CD4-positive, alpha-beta memory T cell (primary cell): ENCODE measurements at places on chromosomes 7 and 10.

- DNase-seq = no peak
Measured at GRCh38 chr7:47093320-47094234, 488.3 kb downstream of the TNS3 start.

DNA sequence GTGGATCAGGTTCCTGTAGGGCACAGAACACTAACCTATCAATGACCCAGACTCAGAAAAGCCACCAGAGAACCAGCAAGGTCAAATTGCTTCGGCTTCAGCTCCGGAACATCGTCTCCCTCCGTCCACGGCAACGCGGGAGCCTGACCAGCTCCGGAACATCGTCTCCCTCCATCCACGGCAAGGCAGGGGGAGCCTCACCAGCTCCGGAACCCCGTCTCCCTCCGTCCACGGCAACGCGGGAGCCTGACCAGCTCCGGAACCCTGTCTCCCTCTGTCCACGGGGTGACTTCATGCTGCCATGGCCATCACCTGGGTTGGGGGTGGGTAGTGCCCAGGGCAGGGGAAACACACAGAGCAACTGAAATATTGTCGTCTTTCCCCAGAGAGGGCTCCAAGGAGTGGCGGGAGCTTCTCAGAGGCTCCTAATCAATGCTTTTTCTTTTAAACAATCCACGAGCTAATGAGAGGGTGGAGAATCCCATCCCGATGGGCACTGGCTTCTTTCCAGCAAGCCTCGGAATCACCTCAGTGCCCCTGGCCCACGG lies 403.5 kb downstream of the DNAJB6 start:
- no peak for DNase-seq

- DNase-seq = no peak
Measured at GRCh38 chr10:73857446-73857845, 16.9 kb downstream of the CAMK2G start.

GRCh38 chr7:46515844-46516590 lies 594.9 kb upstream of the IGFBP3 start:
- no peak for DNase-seq

DNA sequence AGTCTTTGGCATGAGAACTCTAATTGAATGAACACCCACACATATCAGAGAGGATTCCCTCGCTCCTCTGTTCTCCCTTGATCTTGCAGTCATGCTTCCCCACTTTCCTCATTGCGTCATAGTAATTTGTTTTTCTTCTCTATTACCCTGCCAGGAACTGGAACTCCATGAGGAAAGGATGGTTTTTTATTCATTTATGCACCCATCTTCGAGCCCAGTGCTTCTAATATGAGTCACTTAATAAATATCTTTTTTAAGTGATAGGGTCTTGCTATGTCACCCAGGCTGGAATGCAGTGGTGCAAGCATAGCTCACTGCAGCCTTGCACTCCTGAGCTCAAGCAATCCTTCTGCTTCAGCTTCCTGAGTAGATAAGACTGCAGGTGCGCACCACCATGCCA lies 83.5 kb downstream of the OTUD1 start:
- DNase-seq = no peak

- no peak for DNase-seq
Measured at GRCh38 chr7:128152721-128153120, 88.4 kb upstream of the LEP start.

GRCh38 chr10:17001961-17002749 lies 127.5 kb downstream of the CUBN start:
- DNase-seq = peak; percentile 65

DNA sequence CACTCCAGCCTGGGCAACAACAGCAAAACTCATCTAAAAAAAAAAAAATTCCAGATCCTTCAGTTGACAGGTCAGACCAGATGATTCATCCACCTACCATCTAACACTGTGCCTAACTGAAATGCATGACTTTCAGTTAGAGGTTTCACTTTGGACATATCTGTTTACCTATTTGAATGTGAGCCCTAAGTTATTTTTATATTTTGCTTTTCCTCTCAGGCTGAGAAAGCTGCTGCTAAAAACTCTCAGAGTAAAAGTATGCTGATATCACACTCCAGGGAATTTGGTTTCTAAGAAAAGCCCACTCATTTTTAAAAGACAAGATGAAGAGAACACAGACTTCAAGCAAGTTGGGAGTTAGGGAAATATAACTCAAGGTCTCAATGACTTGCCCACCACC lies 126.0 kb downstream of the SGMS1 start:
- DNase-seq = no peak

DNA sequence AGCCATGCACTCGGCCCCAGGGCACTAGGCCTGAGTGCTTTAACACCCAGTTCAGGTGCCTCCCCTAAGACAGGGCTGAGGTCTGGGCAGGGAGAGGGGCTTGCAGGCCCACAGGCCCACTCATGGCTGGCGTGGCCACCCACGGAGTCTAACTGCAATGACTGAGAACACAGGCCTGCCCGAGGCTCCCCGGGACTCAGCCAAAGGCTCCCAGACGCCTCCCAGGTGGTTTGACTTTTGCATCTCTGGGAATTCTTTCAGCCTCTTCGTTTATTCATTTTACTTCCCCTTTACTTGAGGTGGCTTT lies 37.3 kb downstream of the PTPRN2 start:
- DNase-seq = no peak

- DNase-seq = no peak
Measured at GRCh38 chr7:15778191-15778590, 91.7 kb upstream of the MEOX2 start.

DNA sequence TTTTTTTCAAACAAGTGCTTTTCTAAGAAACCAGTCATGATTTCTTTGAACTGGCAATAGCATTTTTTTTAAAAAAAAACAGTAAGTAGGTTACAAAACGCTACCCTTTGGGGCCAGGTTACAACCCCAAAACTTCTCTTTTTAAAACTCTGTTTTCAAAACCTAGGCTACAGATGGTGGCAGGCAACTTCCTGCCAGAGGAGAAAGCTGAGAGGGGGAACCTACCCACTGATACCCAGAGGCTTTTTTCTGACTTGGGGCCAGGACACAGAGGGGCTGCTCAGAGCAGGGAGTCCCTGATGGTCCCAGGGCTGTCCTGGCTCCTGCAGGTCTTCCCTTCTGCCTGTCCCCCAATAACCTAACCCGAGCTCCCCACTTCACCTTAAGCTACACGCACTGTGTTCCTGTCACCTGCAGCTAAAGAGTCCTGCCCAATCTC lies 6.9 kb downstream of the STN1 start:
- peak; percentile 86 for DNase-seq

DNA sequence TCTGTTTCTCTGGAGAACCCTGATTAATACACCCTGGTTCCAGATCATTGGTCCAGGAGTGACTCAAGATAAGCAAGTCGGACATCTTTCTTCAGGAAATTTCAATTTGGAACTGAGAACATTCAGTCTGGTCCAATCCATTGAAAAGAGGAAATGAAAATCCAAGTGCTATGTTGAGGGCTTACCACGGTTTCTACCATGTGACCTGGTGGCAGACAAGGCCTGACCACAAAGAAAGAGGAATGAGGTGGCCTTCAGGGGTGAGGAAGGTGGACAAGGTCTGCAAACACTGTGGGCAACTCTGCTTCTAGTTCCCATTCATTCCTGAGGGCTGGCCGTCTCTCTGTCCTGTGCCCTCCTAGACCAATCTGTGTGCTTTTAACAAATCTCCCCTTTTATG lies 149.2 kb upstream of the GHITM start:
- DNase-seq = no peak

- DNase-seq = no peak
Measured at GRCh38 chr10:17510242-17510908, 56.0 kb upstream of the ST8SIA6 start.

DNA sequence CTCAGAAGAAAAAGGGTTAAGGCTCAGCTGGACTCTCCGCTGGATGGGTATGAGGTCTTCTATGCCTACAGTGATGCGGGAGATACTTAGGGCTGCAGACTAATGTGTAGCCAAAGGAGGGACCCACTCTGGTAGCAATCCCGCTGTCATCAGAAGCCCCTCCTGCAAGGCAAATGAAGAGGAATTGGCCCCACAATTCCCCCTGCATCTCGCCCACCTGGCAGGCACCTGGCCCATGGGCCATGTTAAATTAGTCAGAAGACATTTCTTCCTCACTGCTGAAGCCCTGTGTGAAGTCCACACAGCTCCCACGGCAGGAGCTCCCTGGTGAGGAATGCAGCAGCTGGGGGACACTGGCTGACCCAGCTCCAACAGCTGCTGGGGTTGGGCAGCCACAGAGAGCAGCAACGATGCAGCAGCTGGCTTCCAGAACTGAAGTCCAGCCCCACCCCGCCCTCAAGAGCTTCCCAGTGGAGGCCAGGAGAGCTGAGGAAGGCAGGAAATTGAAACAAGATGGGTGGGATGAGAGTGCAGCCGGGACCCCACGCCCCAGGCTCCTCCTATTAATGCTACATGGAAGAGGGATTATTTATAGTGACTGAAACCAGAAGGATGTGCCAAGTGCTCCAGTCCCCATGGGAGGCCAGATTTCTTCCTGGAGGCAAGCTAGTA lies 5.5 kb downstream of the VSTM4 start:
- no peak for DNase-seq

DNA sequence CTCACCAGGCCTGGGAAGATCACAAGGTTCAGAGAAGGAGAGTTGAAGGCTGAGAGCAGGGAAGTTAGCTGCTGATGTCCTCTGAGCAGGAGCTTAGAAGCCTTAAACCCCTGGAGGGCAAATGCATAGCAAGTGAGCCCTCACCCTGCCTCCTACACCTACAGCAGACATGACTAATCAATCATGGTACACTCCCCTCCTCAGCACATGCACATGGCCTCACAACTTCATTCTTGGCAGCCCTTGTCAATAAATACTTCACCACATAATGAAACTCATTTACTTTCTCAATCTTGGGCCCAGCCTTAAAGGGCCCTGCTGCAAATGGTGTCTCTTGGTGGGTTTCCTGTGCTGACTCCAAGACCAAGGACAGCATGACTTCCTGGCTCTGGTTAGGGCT lies 12.9 kb downstream of the MMRN2 start:
- no peak for DNase-seq

- no peak for DNase-seq
Measured at GRCh38 chr7:82209179-82209747, 234.3 kb downstream of the CACNA2D1 start.

- peak; percentile 20 for DNase-seq
Measured at GRCh38 chr7:141014125-141014523, 628 bp downstream of the MRPS33 start.
